HCT116 (cell line): ENCODE measurements at places on chromosomes 7 and 10.

- DNase-seq: peak; percentile 28
These were observed 265.2 kb upstream of the PHF14 start for GRCh38 chr7:10708447-10708846.

GRCh38 chr10:71516890-71517289 lies 120.2 kb downstream of the CDH23 start:
- DNase-seq: no peak

GRCh38 chr10:68208424-68209042 lies 23.4 kb downstream of the ATOH7 start:
- peak; percentile 81 for DNase-seq

DNA sequence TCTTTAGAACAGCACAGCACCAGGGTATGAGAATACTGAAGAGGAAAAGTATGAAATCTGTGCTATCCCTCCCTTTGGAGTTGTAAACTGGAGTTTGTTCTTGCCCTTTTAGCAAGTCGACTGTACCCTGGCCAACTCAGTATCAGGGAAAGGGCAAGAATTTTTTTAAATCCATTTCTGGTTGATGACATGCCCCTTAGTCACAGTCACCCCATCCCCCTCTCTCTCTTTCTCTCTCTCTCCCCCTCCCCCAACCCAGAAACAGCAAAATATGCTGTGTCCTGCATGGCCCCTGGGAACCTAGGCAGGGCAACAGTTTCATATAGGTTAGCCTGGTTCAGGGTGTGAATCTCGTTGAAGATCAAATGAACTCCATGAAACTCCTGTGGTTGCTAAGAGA lies 177.7 kb upstream of the ADO start:
- no peak for DNase-seq

GRCh38 chr10:124709861-124710260 lies 34.3 kb downstream of the FAM53B start:
- no peak for DNase-seq

DNA sequence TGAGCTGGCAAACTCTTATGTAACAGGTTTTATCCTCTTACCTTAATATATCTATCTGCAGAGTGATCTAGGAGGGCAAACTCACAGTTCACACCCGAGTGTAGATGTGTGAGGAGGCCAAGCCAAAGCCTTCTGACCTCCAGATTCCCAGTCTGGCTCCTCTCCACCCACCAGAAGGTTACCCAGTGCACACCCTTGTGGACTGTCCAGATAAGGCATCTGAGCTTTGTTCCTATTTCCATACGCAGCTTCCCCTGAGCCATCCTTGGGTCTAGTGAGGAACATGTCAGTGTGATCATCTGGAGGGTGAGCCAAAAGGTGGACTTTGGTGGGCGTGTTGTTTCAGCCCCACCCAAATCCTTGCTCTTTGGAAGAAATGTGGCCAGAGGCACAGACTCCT lies 203.0 kb upstream of the MEOX2 start:
- peak; percentile 15 for DNase-seq

DNA sequence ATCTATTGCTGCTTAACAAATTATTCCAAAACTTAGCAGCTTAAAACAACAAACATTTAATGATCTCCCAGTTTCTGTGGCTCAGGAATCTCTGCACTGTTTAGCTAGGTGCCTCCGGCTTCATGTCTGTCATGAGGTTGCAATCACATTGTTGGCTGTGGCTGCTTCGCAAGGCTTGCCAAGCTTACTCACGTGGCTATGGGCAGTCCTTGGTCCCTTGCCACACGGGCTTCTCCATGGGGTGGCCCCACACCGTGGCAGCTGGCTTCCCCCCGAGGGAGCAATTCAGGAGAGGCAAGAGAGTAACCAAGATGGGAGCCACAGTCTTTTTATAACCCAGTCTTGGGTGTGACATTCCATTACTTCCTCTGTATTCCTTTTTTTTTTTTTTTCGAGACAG lies 67.4 kb downstream of the NEURL1 start:
- DNase-seq: no peak

GRCh38 chr10:12586741-12587140 lies 237.4 kb downstream of the CAMK1D start:
- no peak for DNase-seq

- DNase-seq: no peak
These were observed 9.3 kb downstream of the UNC5B start for GRCh38 chr10:71221586-71222202.

DNA sequence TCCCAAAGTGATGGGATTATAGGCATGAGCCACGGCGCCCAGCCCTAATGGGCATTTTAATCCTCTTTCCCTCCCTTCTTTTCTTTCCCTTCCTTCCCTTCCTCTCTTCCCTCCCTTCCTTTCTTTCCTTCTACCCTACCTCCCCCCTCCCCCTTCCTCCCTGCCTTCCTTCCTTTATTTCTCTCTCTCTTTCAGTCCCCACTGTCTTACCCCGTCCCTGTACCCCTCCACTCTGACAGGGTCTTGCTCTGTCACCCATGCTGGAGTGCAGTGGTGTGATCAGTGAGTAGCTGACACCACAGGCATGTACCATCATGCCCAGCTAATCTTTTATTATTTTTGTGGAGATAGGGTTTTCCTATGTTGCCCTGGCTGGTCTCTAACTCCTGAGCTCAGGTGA lies 24.2 kb downstream of the LCOR start:
- DNase-seq: no peak

DNA sequence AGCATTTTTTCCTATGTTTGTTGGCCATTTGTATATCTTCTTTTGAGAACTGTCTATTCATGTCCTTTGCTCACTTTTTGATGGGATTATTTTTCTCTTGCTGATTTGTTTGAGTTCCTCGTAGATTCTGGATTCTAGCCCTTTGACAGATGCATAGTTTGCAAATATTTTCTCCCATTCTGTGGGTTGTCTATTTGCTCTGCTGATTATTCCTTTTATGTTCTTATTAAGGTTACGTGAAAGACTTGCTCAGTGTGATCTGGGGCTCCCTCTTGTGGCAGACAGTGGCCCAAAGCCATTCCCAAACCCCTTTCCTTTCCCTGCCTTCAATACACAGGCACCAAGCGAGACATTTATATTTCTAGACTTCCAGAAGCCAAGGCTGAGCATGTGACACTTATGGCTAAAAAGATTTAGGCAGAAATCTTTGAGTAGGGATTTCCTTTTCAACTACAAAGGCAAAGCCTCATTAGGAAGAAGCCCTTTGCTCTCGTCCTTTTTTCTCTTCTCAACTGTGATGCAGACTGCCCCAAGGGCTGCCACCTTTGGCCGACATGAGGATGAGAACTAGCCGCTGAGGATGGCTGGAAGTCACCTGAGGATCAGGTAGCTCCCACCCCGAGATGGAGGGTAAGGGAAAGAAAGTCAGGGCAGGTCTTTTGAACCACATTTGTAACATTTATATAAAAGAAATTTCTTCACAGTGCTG lies 23.6 kb downstream of the ST8SIA6 start:
- DNase-seq: peak; percentile 54

GRCh38 chr7:1670894-1671593 lies 967 bp downstream of the ELFN1 start:
- DNase-seq: no peak
